CD4-positive, alpha-beta T cell treated with Interleukin-10 for 1 hour (primary cell): ENCODE measurements at places on chromosomes 3 and 15.

- DNase-seq, result no peak
These were observed 51.5 kb downstream of the MYL3 start for GRCh38 chr3:46811615-46812236.

- no peak for DNase-seq
These were observed 525.0 kb downstream of the GABRG3 start for GRCh38 chr15:27495963-27496459.

DNA sequence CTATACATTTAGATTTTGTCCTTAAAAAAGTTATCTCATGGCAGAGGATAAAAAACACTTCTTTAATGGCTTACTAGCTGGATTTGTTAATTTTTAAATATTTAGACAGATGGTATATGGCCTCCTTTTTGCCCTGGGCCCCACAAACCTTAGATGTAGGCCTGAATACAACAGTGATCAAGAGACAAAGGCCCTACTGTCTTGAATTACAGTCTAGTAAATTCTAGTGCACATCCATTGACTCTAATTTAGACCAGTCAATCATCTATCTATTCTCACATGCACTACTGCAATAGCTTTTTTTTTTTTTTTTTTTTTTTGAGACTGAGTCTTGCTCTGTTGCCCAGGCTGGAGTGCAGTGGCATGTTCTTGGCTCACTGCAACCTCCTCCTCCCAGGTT, 452.8 kb downstream of the FHIT start:
- DNase-seq, result no peak

DNA sequence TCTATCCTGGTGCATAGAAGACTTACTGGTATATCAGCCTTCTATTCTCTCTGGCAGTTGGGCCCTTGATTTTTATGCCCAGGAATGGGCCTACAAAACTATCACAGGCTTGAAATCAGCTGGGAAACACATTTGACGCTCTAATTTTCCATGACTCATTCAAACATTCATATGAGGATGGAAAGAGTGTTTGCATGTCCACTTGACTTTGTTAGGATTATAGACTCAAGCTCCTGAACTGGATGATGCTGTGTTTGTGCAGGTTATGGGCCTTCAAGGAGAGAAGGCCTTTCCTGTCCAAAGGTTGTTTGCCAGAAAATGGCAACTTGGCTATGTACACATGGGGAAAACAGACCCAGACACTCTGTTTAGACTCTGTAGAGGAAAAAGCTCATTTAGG, 219.9 kb downstream of the GAP43 start:
- no peak for DNase-seq

DNA sequence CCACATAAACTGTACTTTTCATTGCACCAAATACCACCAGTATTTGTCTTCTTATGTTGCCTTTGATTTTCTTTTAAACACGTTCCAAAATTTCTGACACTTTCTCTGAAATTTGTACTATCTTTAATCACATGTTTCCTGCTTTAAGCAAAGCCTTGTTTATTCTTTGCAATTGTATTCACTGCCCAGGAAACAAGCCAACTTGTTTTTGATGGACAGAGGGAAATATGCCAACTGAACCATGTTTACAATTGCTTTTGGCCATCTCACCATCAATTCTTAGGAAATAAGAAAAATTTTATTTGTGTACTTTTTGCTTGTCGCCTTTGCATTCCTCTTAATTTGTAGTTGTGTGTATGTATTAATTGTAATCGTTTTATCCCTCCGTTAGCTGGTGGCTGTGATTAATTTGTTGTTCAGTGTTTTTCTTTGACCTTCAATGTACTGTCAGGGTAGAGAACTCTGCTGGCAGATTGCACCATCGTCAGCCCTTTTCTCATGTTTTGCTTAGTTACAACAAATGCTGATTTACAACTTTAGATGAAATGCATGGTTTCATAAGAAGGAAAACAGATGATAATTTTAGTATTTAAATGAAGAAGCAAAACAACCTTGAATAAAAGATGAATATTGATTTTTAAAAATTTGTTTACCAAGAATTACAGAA, 19.4 kb upstream of the FEZF2 start:
- DNase-seq, result no peak

DNA sequence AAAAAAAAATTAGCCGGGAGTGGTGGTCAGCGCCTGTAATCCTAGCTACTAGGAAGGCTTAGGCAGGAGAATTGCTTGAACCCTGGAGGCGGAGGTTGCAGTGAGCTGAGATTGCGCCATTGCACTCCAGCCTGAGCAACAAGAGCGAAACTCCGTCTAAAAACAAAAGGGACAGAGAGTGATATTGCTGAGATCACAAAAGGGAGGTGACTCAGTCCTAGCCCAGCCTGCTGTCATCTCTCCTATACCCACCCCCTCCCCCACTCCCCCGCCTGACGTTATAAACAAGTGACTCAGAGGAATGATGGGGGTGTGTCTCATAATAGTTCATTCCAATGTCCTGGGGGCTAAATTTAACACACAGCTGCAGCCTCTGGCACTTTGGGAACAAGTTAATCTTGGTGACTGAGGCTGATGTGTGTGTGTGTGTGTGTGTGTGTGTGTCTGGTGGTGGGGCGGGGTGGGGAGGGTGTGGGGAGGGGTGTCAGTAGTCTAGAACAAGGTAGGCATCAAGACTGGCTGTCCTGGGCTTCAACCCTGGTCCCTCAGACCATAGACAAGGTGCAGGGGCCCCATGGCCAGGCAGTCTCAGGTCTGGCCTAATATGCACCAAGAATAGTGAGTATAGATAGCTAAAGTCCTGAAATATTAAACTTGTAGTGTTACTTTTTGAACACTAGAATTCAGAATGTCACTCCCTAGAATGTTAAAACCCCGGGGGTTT, 1.3 kb upstream of the KLHL40 start:
- no peak for DNase-seq

DNA sequence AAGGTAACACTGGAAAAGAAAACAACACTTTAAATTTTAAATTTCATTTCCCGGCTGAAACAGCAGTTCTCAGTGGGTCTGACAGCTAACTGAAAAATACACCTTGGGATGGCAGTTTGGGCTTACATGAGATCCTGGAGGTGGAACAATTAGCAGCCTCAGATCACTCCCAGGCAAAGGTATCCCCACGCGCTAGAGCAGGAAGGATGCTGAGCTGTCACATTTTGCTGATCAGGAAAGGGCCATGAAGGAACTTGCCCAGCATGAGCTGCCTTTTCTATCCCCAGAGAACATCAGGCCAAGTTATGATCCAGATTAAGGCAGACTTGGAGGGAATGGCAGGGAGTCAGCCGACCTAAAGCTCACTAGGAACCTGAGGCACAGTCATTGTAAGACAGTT, 204.8 kb upstream of the SLC2A2 start:
- no peak for DNase-seq

GRCh38 chr3:185733980-185734724, 90.7 kb downstream of the IGF2BP2 start:
- DNase-seq, result peak; percentile 3

DNA sequence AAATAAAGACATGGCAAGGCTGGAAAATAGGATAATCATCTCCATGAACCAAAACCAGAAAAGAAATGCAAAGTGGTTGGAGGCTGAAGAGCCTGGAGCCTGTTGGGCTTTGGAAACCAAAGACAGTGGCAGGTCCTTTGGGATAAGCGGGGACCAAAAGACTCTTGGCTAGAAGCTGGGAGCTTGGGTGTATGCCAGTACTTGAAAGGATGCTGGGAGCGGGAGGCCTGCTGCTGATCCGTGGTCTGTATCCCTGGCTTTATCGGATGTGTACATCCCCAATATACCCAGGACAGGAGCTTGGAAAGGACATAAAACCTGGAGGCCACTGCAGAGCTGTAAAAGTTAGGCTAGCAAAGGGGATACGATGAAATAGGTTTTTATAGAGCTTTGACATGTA, 1.3 kb upstream of the CHRNB4 start:
- no peak for DNase-seq

- no peak for DNase-seq
These were observed 569.0 kb downstream of the TUSC7 start for GRCh38 chr3:117278424-117279190.

DNA sequence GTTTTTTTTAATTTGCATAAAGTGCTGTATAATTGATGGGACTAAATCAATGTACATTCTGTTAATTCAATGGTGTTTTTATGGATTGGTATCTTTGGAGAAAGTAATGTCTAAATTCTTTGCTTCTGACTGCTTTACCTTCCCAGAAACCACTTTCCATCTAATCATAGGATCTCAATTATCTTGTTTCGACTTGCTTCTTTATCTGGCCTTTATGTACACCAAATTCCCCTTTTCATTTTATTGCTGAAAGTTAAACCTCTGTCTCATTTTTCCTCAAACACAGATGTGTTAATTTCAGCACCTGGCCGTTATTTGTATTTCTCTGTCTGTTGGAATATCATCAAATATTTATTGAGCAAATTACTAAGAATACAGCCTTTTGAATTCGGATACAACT, 287.3 kb upstream of the GBE1 start:
- no peak for DNase-seq

- DNase-seq, result no peak
These were observed 209.9 kb upstream of the SEMA6D start for GRCh38 chr15:47507221-47507985.

DNA sequence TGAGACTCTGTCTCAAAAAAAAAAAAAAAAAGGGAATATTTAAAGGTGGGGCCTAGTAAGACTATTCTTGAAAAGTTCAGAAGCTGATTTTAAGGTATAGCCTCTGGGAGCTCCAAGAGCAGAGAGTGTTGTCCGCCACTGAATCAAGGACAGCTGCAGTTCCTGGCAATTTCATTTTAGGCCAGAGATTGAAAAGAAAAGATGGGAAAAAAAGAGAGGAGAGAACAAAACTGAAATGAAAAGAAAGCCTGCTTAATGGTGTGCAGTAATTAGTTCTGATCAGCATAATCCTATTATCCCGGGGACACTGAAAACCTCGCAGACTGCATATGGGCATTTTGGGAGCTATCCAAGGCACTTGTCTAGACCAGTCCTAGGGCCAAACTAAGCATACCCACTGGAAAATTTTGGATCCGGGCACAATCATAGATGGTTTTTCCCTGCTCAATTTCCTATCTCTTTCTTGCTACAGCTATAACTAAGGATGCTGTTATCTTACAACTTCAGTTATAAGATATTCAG, 43.2 kb downstream of the EHHADH start:
- no peak for DNase-seq

DNA sequence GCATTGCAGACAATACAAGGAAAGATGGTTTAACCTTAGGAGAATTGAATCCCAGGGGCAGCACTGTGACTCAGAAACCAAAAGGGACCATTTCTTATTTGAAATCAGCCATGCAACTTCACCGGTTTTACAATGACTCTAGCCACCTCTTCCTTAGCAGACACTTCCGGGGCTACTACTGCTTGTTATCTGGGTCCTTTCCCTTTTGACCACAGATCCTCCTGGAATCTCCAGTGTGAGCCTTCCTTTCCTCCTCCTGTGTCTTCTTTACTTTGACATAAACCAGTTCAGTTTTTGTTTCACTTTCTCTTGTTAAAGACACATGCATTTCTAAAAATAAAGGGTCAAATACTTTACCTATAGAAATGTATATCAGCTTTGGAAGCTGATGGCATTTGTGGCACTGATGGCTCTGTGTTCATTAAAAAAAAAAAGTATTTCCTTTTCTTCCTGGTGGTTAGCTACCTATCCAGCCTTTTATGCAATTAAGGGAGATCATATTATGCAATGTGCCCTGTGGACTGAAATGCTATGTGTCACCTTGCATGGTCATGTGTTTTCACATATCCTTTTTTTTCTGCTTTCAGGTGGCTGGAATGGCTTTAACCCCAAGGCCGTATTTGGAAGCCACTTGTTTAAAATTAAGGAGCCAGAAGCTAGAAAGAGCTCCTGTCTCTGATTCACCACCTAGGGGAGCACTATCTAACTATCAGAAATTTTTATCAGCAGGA, 296.2 kb downstream of the CHL1 start:
- no peak for DNase-seq

- peak; percentile 78 for DNase-seq
These were observed 84.6 kb upstream of the KLF13 start for GRCh38 chr15:31241888-31242522.

DNA sequence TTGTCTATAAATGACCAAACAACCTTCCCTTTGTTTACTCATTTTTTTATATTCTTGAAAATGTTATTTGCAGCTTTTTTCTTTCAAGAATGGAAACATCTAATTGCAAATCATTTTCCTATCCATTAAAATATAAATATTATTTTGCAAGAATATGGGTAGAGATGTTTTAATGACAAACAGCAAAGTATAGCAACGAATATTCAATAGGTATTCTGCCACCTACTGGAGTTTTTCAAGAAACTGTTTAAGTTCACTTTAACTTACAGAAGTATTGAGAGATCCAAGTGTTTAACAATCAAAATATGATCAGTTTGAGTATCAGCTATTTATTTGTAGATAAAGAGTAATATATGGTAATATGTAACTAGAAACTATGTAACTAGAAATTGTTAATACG, 6.9 kb upstream of the EOGT start:
- peak; percentile 19 for DNase-seq

- DNase-seq, result no peak
These were observed 405.3 kb upstream of the SUCLG2 start for GRCh38 chr3:68059628-68060152.

DNA sequence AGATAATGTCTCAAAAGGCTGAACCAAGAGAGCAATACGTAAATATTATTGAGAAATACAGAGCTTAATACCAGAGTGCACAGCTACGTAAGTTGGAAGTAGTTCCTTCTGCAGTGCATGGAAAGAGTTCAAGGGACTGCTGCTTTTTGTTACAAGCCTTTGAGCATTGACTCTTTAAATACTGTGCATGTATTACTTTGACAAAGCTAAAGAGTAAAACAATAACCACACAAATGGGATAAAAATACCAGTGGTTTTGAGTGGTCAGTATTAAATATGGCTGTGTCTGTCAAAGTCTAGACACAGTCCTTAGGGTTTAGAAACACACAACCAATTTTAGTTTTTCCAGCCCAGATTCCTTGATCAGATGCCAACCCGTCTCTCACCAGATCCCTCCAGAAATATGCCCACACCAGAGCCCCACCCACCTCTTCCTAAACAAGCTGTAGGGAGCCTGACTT, 62.1 kb downstream of the SSR3 start:
- no peak for DNase-seq

DNA sequence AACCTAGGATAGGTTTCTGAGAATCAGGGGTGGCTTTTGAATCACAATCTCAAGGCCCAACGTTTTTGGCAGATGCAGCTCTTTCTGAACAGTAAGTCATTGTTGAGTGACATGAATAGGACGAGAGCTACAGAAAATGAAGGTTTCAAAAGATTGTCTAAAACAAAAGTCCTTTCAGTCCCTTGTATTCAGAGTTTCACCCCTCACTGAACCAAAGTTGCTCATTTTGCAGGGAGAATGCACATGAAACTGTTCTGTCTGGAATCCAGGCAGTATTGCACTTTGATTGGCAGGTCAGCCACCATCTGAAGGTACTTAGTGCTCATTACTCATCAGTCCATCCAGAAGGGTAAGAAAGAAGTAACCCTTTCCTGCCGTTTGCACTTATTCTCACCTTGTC, 24.1 kb upstream of the RASGRP1 start:
- DNase-seq, result no peak

DNA sequence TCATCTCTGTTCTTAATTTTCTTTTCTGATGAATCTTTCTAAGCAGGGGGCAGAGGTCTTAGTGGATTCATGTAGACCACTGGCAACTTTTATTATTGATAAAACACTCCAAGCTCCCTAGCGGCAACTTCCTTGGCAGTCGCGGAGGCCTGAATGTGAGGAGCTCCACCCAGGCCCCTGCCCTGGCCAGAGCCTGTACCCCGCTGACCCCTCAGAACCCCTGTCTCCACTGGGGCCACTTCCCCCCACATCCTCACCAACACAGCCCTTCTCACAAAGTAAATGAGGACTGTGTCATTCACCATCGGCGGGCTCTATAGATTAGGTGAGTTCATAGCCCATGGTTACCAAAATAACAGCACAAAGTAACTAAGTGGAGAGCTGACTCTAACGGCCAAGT, 111.6 kb downstream of the TPRA1 start:
- DNase-seq, result no peak
